ENCODE measurements at places on chromosomes 13 and 19.

- no peak for DNase-seq
Measured at GRCh38 chr13:77437267-77437666, 98.2 kb upstream of the SCEL start.

- no peak for DNase-seq
Measured at GRCh38 chr19:7349231-7349591, 474 bp downstream of the ARHGEF18 start.

DNA sequence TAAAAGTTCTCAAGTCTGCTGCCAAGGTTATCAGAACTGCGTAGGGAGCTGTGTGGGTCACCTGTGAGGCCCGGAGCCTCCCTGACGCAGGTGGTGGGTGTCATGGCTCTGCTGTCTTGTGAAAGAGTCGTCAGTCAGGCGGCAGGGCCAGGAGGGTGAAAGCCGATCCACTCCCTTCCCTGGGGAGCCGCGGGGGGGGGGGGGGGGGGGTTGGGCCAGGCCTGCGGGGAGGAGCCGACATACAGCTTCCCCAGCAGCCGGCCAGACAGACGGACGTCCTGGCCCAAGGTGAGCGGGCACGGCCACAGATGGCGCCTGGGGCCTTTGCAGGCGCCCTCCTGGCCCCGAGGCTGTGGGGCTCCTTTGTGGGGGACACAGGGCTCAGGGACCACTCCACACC is 12.4 kb downstream of the SBNO2 start:
- no peak for DNase-seq

GRCh38 chr13:53220038-53220437 is 191.4 kb downstream of the OLFM4 start:
- DNase-seq = no peak

DNA sequence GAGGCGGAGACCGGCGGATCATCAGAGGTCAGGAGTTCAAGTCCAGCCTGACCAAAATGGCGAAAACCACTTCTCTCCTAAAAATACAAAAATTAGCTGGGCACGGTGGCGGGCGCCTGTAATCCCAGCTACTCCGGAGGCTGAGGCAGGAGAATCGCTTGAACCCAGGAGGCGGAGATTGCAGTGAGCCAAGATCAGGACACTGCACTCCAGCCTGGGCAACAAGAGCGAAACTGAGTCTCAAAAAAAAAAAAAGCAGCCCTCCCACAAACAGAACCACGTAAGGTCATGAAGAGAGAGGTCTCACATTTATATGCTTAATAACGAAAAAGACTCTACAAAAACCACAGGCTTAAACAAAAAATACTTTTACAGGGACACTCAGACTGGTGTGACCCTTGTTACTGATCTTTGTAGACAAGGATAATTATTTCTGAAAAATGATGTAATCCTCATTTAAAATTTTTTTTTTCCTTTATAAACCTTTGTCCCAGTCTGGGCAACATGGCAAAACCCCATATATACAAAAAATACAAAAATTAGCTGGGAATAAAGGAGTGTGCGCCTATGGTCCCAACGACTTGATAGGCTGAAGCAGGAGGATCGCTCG is 909 bp upstream of the ZNF77 start:
- DNase-seq = no peak

DNA sequence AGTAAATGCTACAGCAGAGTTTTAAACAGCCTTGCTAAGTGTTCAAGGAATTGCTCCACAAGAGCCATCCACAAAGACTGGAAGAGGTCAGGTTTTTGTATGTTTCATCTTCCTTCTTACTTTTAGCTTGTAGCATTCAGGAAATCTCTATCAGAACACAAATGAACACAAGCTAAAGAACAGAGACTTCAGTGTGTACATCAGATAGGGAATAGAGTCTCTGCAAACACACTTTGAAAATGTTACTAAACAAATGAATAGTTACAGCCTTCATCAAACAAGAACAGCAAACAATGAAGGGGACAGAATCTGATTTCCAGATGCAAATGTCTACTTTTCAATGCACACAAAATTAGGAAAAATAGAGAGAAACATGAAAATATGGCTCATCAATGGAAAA is 7.7 kb downstream of the ZNF563 start:
- DNase-seq = no peak

DNA sequence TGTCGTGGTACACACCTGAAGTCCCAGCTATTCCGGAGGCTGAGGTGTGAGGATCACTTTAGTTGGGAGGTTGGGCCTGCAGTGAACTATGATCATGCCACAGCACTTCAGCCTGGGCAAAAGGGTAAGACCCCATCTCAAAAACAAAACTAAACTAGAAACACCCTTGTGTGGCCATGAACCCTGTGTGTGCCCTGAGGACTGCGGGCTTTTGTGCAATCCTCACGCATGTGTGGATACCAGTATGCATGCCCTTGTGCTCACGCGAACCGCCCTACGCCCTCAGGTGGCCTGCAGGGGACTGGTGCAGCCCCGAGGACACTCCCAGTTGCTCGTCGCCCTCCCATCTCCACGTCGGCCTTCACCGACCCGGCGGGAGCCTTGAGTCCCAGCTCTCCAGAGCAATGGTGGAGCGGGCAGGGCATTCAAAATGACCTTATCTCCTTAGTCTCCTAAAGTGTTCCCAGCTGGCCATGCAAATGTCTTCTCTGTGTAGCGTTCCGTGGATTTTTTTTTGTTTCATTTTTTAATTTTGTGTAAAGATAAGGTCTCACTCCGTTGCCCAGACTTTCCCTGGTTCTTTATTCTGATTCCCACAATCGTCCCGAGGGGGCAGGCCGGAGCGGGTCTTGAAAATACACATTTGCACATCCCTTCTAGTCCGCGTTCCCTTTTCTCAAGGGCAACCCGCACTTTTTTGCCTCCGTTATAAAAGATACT is 868 bp upstream of the EGLN2 start:
- peak; percentile 98 for DNase-seq

DNA sequence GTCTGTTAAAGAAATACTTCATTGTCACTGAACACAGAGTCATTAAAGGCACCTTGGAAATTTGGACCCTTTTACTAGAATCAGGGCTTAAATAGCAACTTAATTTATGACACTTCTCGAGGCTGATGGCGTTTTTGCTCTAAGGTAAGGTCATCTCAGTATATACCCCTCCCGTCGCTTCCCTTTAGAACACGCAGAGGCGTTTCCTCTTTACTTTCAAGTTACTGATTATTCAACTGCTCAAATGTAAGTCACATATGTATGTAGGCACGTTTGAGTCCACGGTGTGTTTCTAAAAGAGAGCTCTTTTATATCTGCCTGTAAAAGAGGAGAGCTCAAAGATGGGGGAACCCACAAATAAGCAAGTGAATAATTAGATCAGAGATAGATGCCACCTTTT is 181.5 kb downstream of the TSHZ3 start:
- no peak for DNase-seq

- no peak for DNase-seq
Measured at GRCh38 chr19:13959962-13960862, 7.9 kb downstream of the DCAF15 start.

DNA sequence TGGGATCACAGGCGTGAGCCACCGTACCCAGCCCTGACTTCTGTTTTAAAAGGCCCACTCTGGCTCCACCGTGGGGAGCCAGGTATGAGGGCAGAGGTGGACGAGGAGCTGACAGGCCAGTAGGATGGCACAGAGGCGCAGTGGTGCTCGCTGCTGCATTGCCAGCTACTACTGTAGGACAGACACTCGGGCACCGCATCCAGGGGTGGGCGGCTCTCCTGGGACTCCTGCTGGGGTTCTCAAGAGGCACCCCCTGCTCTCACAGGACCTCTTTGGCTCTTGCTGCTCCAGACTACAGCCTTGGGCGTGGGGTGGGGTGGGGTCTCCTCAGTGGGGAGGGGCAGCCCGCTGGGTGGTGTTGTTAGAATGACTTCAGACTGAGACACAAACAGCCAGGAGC is 53.4 kb downstream of the LATS2 start:
- no peak for DNase-seq

DNA sequence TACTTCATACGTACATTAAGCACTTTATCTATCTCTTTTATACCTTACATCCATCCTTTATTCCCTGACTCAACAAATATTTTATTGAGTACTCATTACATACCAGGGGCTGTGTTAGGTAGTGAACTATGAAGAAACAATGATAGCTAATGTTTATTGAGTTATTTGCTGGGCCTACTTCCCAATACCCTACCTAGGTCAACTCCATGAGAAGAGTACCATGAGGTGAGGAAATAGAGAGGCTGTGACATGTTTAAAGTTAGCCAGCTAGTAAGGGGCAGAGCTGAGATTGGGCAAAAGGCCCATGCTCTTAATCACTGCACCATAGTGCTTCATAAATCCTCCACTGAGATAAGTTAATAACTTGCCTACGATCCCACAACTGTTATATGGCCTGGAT is 79.9 kb downstream of the FREM2 start:
- DNase-seq = no peak

GRCh38 chr19:46915386-46915785 is 54.6 kb downstream of the ARHGAP35 start:
- no peak for DNase-seq

GRCh38 chr19:46610413-46610775 is 9.3 kb downstream of the CALM3 start:
- DNase-seq = no peak

- DNase-seq = no peak
Measured at GRCh38 chr13:48575031-48575430, 42.2 kb upstream of the RCBTB2 start.

DNA sequence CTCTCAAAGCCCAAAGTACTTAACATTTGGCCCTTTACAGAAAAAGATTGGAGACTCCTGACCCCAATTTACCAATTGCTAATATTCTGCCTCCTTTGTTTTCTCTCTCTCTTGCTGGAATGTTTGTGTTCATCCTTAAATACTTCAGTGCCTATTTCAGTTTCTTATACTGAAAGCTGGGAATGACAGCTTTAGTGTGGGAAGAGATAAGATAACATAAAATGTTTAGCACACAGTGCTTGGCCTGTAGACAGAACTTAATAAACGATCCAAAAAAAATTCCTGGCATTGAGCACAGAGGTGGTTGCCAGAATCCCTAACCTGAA is 3.0 kb upstream of the PLEKHF1 start:
- no peak for DNase-seq

- DNase-seq = no peak
Measured at GRCh38 chr19:30479231-30479630, 107.0 kb downstream of the ZNF536 start.

- DNase-seq = no peak
Measured at GRCh38 chr19:9044449-9044848, 34.2 kb upstream of the MUC16 start.

- no peak for DNase-seq
Measured at GRCh38 chr13:44410328-44410859, 36.8 kb downstream of the SERP2 start.

GRCh38 chr19:36257520-36257876 is 42.6 kb downstream of the ZNF146 start:
- no peak for DNase-seq

DNA sequence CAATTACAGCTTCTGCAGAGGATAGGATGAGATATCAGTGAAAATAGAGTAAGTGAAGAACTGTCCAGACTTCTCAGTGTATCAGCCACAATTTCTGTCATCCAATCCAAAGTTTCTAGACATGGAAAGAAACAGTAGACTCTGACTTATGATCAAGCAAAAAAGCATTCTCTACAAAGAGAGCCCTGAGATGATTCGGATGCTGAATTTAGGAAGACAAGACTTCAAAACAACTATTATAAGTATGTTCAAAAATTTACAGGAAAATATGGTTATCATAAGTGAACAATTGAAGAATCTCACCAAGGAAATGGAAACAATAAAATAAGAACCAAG is 238.2 kb upstream of the IRS2 start:
- DNase-seq = no peak

DNA sequence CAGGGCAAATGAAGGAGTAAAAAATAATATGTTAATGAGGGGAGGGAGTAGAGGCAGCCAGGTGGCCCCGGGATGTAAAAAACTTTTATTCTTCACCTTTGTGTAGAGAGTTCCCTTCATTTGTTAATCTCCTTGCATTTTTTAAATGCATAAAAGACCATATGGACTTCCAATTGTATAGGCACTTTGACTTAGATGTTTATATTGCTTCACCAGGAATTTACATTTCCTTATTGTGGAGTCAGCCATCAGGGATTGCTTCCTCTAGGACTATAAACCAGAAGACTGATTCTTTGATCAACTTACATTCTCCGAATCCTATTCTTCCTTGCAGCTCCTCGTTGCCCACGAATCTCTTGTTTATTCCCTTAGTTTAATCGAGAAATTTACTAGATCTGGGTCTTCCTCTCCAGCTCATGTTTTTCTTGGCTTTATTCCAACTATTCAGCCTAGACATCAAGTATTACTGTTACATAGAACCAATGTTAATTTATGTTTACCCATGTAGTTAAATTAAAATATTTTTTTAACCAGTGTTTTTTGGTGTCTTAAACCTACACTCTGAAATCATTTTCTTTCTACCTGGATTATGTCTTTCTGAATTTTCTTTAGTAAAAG is 1187.0 kb upstream of the SLC10A2 start:
- DNase-seq = no peak

DNA sequence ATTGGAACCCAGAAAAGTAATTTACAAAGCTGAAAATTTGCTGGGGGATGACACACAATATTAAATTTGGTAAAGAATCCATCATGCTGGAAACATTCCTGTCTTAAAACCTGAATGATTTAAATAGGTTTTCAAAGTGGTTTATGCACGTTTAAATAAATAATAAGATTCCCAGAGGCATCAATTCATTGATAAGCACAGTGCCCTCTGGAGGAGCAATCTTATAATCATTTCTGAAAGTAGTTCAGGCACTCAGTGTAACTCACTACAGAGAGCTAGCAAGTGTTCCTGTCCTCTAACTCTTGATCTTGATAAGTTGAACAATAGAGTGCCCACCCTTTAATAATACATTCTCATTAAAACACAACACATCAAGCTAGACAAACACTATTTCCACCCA is 43.5 kb upstream of the SHISA2 start:
- no peak for DNase-seq

DNA sequence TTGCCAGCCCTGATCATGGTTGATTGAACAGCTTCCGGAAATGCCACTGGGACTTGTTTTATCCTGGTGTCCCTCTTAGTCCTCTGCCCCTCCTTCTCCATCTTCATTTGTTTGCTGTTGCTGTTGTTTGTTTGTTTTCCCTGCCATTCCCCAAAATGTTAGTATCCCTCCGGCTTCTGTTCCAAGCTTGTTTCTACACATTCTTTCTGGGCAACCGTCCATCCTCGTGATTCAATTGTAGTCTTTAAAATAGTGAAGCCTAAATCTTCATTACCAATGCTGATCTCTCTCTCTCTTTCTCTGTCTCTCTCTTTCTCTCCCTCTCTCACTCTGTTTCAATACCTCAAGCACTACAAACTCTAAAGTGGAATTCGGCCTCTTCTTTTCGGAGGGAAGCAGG is 649.3 kb upstream of the ARGLU1 start:
- DNase-seq = no peak

GRCh38 chr13:40223585-40223984 is 442.9 kb downstream of the FOXO1 start:
- DNase-seq = no peak

DNA sequence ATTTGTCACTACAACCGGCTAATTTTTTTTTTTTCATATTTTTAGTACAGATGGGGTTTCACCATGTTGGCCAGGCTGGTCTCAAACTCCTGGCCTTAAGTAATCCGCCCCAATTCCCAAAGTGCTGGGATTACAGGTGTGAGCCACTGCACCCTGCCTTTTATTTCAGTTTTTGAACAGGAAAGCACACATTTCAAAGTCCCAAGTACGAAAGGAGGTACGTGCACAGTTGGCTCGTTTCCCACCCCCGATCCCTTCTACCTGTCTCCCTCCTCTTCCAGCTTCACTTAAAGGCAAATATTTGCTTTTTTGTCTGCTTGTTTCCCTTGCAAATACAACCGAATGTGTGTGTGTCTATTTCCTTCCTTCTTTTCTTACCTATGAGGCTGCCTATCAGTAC is 30.5 kb downstream of the ZIC5 start:
- no peak for DNase-seq

GRCh38 chr19:3178377-3178972 is at the start of gene S1PR4:
Gene S1PR4 (plus strand): TSS chr19:3178769. CDS start chr19:3178793, 24 bp downstream.
- no peak for DNase-seq
